ENCODE measurements at places on chromosomes 5 and 9. TPM values are rescaled to one million over a fixed set of nuclear protein-coding genes. Genes with fewer than 3 reads are reported as not detected.

GALNT12 gene
- 30.2 TPM for total RNA-seq

CDH9 gene
- total RNA-seq: not detected

PFN3 gene
- not detected for total RNA-seq

FOXD1 gene
- 6.5 TPM for total RNA-seq

SMIM33 gene
- total RNA-seq: under 0.01 TPM

STPG3 gene
- not detected for total RNA-seq

IFNA2 gene
- not detected for total RNA-seq

IFNA21 gene
- not detected for total RNA-seq

ECSCR gene
- total RNA-seq: 3.4 TPM

CCIN gene
- 1.7 TPM for total RNA-seq

SUB1 gene
- total RNA-seq: 122 TPM

INSL4 gene
- not detected for total RNA-seq

PCDH12 gene
- total RNA-seq: 0.56 TPM

LCN2 gene
- not detected for total RNA-seq

HAPLN1 gene
- 38.9 TPM for total RNA-seq

FASTKD3 gene
- 13.5 TPM for total RNA-seq

MSX2 gene
- 1.1 TPM for total RNA-seq

SLC6A19 gene
- total RNA-seq: not detected

ANKRD31 gene
- 0.19 TPM for total RNA-seq
